ENCODE measurements at places on chromosomes 5 and 9.
A peak's percentile ranks its signal among the peaks of the same experiment; 100 is the strongest.

- no peak for DNase-seq
These were observed 2.0 kb downstream of the PCDHGC3 start for GRCh38 chr5:141477815-141478214.

DNA sequence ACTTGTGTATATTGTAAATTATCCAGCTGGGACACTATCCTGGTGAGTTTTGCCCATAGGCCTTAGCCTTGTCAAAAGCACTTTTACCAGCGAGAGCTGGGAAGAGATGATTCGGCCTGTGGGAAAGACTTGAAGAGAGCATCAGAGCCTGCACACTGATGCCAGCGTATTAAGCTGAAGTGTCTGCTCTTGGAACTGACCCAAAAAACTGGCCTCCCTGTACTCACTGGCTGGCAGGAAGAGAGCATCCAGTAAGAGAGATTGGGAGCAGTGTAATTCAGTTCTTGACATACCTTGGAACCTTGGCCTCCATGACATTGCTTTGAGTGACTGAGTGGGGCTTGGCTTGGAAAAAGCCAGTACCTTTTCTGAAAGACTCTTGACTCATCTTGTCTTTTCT, 73.7 kb downstream of the ZNF462 start:
- no peak for DNase-seq

- no peak for DNase-seq
These were observed 220.3 kb downstream of the SPATA31D1 start for GRCh38 chr9:82208741-82209450.

DNA sequence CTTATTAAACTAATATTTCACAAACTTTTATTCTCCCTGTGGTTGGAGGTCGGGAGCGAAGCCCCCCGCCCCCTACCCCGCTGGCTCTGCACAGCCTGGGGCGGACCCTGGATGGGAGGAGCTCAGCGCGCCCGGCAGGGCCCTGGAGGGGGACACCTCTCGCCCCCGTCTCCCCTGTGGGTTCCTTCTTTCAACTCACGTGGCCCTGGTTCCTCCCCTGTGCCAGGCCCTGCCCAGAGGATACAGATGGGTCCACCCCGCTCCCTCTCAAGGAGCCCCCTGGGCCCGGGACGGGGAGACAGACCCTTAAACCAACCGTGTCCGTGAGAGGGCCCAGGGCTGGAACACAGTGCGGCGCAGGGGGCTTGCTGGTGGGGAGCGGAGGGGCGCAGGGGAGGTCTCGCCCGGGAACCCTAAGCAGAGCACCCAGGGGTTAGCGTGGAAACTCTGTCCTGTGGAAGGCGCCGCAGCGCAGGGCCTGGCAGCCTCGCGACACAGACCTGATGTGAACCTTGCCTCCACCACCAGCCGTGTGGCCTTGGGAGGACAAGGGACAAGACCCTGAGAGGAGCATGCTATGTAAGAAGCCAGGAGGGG, 103.7 kb upstream of the MVB12B start:
- no peak for DNase-seq

DNA sequence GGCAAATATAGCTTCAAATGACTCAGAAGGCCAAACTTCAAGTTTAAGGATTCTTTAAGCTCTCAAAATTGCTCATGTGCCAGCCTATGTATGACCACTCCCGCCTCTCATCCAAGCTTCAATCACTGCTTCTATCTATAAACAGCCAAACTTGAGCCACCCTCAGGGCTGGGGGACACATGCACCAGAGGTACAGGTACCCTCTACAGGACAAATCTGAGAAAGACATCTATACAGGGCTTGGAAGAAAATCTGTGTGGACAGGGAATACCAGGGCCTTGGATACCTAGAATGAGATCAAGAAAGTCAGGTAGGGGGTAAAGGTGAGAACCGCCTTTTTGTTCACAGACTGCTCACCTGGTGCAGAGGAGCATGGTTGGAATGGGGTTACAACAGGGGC, 217.9 kb downstream of the ATPSCKMT start:
- DNase-seq = no peak

DNA sequence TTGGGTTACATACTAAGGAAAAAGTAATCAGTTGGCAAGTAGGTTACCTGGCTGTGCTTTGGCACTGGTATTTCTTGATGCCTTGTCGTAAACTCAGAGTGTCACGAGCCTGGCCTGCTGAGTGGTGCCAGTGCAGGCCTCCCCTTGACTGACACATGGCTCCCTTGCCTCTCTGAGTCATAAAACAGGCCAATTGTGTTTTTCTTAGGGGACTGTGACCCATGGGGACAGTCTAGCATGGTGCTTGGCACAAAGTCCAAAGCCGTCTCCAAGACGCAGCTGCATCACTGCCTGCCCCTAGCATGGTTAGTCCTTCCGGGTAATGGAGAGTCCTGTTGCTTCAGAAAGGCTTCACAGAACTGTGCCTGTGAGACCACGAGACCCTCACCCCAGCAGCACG, 132.5 kb downstream of the MVB12B start:
- no peak for DNase-seq

- DNase-seq = no peak
These were observed 3.0 kb upstream of the DNAJB5 start for GRCh38 chr9:34986540-34987047.

- DNase-seq = no peak
These were observed 3.7 kb upstream of the ROR2 start for GRCh38 chr9:91953718-91954117.

- peak; percentile 82 for DNase-seq
These were observed 5.5 kb downstream of the B4GALT1 start for GRCh38 chr9:33161589-33162132.

DNA sequence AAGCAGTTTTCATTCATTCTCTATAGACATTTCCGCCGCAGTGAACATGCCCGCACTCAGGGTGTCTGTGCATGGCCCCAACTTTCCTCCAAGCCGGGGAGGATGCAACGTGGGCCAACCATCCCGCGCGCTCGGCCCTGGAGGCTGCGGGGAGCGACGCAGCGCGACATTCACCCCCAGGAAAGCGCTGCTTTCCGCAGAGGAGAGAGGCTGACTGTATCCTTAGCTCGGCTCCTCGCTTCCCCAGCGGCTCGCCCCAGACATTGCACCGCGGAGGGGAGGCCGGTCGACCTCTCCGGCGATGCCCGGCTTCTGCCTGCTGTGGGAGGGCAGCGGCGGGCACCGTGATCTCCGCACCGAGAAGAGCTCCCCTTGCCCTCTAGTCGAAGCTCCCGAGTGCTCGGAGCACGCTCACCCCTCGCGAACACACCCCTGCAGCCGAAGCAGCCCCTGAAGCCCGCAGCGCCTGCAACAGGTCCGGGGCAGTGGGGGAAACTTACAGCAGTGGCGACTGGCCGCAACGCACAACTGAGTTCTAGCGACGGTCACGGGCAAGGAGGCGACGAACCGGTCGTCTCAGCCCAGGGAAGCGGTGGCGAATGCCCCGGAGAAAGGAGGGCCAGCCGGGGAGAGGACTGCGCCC, 600 bp downstream of the ENC1 start:
- peak; percentile 30 for DNase-seq

DNA sequence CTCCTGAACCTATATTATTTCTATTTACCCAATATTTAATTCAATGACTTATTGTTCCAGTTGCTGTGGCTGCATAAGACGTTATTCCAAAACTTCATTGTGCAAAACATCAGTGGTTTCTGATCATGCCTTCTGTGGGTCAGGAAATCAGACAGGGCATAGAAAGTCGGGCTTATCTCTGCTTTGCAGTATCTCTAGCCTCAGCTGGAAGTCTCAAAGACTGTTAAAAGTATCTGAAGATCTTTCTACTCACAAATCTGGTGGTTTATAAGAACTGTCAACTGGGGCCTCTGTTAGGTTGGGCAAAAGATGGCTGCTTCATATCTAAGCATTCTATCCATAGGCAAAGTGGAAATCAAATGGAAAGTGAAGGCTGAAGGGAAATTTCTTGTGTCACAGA, 687.7 kb upstream of the ARRDC3 start:
- DNase-seq = no peak

GRCh38 chr5:142012186-142012785, 541 bp downstream of the GNPDA1 start:
- peak; percentile 13 for DNase-seq

- DNase-seq = no peak
These were observed 16.7 kb downstream of the TCF7 start for GRCh38 chr5:134131165-134131564.

- no peak for DNase-seq
These were observed 25.2 kb upstream of the CTSV start for GRCh38 chr9:97064176-97064575.

- no peak for DNase-seq
These were observed 68.5 kb upstream of the TTC23L start for GRCh38 chr5:34770486-34770885.

DNA sequence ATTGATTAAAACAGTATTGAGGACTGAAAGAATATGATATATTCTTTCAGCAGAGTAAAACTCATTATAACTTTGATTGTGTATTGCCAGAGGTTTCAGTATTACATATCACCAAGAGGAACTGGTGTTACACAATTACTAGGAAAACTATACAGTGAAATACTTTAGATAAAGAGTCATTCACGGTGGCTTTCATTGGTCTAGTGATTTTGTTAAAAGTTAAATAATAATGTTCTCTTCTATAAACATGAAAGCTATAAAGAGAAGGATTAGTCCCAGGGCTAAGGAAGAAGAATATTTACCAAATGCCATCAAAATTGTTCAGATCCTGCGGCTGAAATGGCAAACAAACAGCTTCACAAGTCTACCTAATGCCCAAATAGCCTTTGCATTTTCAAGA, 306.2 kb downstream of the SEMA5A start:
- no peak for DNase-seq

DNA sequence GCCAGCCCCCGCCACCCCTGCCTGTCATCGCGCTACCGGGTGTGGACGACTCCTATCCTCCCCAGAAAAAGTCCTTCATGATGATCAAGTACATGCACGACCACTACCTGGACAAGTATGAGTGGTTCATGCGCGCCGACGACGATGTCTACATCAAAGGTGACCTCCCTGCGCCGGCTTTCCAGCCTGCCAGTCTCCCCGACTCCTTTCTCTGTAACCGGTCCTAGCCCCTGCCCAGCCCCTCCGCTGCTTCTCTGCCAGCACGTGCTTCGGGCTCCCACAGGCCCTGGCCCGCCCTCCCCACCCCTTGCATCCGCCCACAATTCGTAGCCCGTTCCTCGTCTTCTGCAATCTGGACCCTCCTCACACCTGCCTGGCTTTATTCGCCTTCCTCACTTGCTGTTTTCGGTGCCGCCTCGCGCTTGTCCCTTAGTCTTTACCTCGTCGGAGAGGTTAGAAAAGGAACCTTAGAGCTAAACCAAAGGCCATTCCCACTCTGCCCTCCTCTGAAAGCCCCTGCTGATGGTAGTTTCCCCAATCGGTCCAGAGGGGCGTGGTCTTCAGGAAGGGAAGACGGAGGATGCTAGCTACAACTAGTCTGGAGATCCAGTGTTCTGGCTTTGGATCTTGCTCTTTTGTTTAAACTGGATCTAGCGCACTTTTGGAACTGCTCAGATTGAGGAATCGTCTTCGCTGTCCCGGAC, 1.4 kb downstream of the CHSY3 start:
- DNase-seq = peak; percentile 43

DNA sequence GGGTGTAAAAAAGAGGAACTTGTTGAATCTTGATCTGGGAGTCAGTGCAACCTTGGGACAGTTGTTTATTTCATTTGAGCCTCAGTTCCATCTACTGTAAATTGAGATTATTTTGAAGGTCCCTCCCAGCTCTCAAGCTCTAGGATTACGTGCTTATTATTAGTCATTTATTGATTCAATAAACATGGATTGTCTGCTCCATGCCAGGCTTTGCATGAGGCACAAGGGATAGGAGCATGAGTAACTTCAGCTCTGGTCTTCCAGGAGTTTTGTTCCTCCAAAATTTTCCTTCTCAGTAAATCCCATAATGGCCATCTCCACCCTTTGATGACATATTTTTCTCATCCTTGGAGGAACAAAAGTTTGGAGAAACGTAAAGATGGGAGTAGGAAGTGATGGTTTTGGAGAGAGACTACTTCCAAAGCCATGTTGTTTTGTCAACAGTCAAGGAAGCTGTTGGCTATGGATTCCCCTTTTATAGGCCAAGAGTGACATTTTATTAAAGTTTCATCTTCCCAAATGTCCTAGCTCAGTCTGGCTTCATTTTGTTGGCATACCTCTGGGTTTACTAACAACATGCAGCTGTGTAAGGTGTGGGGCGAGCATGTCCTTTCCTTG, 244.6 kb downstream of the DMRT2 start:
- no peak for DNase-seq

DNA sequence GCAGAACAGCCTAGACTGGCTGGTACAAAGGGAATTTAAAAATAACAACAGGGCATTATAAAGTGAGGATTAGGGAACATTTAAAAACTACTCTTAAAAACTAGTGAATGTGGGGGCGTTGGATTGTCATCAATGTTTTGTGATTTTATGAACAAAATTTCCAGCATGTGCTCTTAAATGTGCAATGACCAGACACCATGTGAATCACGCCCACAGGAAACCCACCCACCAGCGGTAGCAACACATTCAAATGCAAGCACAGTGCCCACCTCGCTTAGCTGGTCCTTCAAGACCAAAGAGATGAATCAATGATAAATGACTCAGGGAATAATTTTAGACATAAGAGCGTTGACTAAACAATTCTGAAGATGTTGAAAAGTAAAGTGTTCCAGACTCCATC, 40.9 kb downstream of the S1PR3 start:
- DNase-seq = no peak

DNA sequence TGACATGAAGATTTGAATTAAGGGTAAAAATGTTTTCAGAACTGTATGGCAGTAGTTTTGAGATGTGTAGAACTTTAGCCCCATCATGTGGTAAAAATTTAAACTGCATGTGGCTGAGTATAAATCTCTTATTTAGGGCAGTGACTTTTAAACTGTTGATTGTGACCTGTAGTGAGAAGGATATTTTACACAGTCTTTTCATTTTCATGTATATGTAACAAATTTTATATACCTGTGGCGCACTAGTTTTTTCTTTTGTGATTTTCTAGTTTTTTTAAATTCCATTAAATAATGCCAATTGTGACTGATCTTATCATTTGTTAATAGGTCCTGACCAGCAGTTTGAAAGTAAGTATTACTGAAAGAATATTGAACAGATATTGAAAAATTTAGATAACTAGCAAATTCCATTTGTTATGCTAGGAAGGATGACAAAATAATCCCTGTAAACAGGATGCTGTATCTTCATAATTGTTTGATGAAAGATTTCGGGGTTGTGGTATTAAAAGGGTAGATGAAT, 47.2 kb downstream of the GPBP1 start:
- peak; percentile 37 for DNase-seq

DNA sequence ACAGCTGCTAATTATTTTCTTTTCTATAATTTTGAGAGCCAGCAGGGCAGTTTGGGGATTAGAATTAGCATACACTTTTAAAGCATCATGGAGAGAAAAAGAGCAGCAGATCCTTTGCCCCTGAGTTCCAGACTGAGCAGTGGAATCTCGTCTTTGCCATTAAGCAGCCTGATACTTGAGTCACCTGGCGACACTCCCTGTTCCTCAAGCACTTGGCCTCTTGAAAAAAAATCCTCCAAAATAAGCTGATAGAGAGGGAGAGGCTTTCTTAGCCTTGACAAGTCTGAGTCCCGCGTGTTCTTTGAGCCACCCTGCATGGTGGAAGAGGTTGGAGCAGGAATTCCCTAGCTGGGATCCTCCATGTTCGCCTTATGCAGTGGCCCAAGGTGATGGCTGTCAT, 398.3 kb downstream of the IRX2 start:
- DNase-seq = no peak

All from NCI-H510A treated with DMSO at 0.1 percent for 48 hours (cell line).